ENCODE measurements at places on chromosomes 2 and 18.

GRCh38 chr2:79796641-79797040 lies 283.8 kb downstream of the CTNNA2 start:
- DNase-seq: no peak

DNA sequence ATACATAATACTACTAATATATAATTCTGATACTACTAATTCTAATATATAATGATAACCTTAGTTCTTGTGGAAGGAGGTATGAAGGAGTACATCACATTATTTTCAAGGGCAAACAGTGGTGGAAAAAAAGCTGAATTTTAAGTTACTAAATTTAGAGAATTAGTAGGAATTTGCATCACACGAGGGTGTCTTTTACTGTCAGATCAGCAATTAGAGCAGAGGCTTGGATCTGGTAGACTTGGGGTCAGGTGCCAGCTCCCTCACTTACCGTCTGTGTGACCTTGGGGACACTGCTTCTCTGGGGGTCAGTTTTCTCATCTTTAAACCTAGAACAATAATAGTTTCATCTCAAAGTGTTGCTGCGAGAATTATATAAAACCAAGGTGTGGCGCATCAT lies 114.1 kb upstream of the NEDD4L start:
- no peak for DNase-seq

- DNase-seq: no peak
These were observed 109.9 kb downstream of the CEP192 start for GRCh38 chr18:13100942-13101658.

DNA sequence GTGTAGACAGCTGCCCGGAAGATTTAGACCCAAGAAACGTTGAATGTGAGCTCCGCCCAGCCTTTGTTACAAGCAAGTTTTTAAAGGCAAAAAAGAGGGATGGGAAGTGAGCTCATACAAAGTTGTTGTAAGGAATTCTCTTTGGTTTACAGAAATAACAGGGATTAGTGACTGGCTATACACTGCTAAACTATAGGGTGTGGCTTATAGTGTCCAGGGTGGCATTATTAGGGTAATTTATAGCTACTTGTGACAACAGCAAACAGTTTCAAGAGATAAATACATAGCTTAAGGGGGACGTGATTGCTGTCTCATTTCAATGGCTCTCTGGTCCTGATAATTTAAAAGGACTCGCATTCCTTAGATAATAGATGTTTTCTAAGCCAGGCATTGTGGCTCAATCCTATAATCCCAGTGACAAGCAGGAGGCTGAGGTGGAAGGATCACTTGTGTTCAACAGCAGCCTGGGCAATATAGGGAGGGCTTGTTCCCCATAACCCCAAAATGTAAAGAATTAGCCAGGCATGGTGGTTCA lies 66.5 kb upstream of the TGIF1 start:
- no peak for DNase-seq

- DNase-seq: no peak
These were observed 109.9 kb upstream of the ID2 start for GRCh38 chr2:8571792-8572499.

DNA sequence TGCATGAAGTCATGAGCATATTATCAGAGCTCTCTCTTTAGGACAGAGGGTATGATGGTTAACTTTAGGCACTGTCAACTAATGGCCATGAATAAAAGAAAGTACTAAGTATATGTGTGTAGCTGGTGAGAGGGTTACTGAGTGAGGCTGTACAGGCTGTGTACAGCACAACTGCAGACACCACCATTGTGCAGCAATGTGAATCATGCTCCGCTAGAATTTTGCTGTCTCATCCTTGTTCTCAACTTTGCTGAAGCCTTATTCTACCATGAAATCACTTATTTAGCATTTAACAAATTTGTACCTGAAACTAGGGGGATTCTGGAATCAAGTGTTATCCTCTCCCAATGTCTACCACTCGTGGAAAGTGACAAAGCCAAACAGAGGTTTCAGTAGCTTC lies 414.9 kb downstream of the PLCL1 start:
- DNase-seq: no peak

GRCh38 chr2:132477962-132478361 lies 61.4 kb downstream of the GPR39 start:
- DNase-seq: no peak

DNA sequence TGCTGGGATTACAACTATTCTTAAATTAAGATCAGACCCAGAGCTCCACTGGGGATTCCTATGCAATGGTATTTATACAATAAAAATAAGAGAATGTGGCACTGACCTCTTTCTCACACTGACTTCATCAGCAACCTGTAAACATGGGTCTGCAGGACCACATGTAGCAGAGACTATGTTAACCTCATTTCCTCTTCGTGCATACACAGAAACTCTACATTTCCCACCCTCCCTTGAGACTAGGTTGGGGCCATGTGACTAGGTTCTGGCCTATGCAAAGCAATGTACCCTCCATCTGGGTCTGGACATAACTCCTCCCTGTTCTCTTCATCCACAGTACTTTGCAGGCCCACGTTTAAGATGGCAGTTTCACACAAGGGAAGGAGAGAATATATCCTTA lies 514.4 kb upstream of the CHAC2 start:
- DNase-seq: no peak

DNA sequence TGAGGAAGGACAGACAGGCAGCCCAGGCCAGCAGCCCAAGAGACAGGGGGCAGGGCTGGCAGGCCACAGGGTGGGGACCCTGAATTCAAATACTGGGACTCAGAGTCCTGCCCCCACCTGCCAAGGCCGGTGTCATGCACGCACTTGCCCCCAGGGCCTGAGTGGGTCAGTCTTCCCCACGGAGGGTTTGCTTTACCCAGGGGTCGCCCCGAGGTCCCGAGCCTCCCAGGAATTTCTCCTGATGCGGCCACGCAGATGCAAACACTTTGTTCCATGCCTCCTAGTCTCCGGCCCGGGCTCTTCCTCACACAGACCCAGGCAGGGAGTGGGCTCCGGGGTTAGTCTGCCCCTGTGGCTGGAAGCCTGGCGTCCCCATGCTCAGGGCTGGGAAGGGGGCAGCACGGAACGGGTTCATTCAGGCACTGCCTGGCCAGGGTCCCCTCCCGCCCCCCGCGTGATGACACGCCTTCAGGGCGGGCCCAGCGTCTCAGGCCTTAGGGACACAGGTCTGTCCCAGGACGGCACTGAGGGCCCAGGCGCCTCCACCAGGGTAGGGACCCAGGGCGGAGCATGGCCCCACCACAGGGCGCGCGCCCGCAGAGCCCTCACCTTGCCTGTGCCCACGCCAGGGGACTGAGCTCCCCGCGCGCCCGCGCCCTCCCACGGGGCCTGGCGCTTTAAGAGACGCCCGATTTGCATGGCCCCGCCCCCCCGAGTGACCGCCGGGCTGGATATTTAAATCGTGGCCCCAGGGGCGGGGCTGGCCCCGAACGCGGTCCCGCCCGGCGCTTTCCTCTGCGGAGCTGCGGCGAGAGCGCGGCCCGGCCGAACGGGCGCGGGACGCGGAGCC lies at the start of gene SNED1:
Gene SNED1 (plus strand): TSS at position 763 of the 850 bp plus-strand sequence. CDS start 220 bp downstream, outside the sequence.
- DNase-seq: peak; percentile 91

DNA sequence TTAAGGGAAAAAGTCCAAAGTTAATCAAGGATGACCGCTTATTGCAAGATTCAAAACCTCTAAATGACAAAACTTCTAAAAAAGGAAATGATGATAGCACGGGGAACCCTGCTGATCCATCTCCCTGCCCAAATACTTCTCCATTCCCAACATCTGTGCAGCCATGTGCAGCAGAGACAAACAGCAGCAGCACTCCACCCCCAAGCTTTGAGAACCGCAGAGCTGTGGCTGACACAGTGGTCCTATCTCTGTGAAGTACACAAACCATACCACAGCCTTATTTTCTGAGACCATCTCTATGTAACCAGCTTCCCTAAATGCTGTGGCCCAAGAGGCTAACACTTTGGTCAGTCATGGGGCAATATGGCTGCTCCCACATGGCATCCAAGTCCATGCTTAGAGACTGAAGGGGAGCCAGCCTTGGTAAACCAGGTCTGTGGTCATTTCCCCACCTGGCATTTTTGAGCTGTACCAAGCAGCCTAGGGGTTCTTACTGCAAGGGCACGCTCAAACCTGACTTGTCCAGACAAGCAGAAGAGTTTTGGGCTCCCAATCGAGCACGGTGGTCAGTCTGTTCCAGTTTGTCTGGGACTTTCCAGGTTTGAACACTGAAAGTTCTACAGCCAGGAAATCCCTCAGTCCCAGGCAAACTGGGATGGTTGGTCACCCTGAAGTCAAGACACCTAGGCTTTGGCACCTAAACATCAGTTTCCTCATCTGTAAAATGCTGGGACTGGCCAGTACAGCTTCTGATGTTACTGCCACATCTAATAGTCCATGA lies 17.1 kb upstream of the NFE2L2 start:
- no peak for DNase-seq

DNA sequence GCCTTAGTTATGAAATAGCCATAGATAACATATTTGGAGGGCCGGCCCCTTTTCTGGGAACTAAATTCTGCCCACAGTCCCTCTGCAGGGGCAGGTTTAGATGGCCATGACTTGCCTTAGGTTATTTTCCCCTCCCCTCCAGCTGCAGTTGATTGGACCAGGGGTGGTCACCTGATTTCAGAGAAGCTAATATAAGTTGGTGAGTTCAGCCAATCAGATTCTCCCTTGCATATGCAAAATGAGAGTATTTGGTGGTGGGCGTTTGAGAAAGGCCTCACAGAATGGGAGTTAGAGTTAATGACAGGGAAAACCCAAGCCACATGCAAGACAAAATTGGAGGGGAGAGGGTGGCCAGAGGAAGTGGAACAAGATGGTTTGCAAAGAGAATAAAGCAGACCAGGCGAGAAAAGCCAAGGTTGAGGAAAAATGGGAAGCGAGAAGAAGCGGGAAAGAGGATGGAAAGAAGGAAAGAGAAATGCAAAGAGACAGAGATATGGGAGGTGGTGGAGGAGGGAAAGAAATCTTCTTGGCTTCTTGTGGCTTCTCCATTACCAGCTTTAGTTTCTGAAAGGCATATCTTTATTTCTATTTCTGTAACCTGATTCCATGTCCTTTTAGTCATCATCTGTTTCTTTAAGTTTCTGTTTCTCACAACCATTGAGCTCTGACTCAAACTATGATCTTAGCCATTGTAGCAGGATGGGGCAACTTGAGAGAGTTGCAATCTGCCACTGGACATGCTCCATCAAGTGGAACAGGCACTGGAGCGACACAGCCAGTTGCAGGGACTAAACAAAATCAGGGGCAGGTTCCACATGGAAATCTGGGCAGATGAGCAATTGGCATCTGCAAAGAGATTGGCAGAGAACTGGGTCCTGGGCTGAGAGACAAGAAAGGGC lies 108.1 kb upstream of the SIX3 start:
- no peak for DNase-seq

GRCh38 chr2:210389856-210390255 lies 74.9 kb upstream of the MYL1 start:
- DNase-seq: no peak

DNA sequence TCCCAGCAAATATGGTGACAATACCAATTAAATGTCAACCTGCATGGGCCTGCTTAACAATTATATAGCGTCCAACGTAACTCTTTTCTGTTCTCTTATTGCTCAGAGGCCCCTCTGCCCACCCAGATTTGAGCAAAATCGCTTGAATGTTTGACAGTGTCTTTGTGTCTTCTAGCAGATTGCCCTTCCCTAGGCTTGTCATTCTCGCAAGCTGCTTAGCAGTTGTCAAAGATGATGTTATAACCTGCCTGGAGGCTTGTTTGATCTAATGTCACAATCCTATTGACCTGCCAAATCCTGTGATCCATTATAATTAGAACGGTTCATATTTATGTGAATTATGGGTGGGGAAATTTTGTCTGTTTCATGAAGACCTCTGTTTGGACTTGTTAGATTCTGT lies 108.8 kb downstream of the FARSB start:
- no peak for DNase-seq

DNA sequence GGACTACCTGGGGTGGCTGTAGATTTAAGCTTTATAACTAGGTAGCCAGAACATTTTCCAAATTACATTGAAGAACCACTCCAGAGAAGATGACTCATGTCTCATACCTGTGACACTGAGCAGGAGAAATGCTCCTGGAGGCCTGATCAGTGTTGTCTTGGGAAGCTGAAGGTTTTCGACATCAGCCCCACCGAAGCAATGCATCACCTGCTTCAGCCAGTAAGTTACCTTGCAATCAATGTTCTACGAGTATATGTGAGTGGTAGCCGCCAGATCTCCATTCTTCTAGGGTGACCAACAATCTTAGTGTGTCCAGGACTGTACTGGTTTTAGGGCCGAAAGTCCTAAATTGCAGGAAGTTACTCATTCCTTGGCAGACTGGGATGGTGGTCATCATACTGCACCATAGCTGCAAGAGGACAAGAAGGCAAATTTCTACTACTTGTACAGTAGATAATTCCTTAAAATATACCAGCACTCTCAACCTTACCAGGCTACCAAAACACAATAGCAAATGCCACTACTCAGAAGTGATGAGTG lies 109.3 kb upstream of the LINC00305 start:
- no peak for DNase-seq

DNA sequence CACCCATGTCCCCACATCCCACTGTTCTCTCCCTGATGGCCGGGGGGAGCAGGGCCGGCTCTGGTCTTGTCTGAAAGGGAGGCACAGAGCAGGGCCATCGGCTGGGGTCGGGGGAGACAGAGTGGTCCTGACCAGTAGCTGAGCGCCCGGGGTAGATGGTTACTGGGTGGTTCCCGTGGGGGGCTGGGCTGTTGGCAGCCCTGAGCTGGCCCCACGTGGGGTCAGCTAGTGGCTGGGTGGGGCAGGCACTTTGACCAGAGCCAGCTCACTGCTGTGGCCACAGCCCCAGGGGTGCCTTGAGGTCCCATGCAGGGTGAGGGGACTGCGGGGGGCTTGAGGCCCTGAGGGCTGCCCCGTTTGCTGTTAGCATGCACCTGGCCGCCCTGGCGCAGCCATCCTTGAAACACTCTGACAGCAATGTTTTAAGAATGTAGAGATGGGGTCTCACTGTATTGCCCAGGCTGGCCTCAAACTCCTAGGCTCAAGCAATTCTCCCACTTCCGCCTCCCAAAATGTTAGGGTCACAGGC lies 12.3 kb upstream of the NEU4 start:
- DNase-seq: no peak

- no peak for DNase-seq
These were observed 60.4 kb upstream of the SNTG2 start for GRCh38 chr2:890214-890613.

- no peak for DNase-seq
These were observed 505.4 kb upstream of the MYT1L start for GRCh38 chr2:2836343-2837070.

All from body of pancreas (tissue), 4 donors.